ENCODE measurements at places on chromosomes 2 and 18. TPM values are rescaled to one million over a fixed set of nuclear protein-coding genes. Genes with fewer than 3 reads are reported as not detected.

ANKRD30B gene
- not detected for total RNA-seq

TXNDC2 gene
- total RNA-seq: not detected

INHBB gene
- 0.16 TPM for total RNA-seq

VAMP5 gene
- 4.2 TPM for total RNA-seq

SIX3 gene
- total RNA-seq: not detected

CABYR gene
- 8.0 TPM for total RNA-seq

R3HDM1 gene
- 58.9 TPM for total RNA-seq

CD8B2 gene
- not detected for total RNA-seq

RIT2 gene
- total RNA-seq: not detected

CAPN13 gene
- total RNA-seq: 19.0 TPM

MARCHF4 gene
- total RNA-seq: 2.0 TPM

TBR1 gene
- not detected for total RNA-seq

MORN2 gene
- total RNA-seq: 18.2 TPM

NR4A2 gene
- total RNA-seq: 7.9 TPM

IL36RN gene
- 0.13 TPM for total RNA-seq

AFF3 gene
- 7.3 TPM for total RNA-seq

KCNK3 gene
- 1.2 TPM for total RNA-seq

C1GALT1C1L gene
- total RNA-seq: not detected

CDH7 gene
- 6.5 TPM for total RNA-seq

NT5C1B gene
- not detected for total RNA-seq

RPRM gene
- 3.1 TPM for total RNA-seq

CYS1 gene
- total RNA-seq: 2.5 TPM

SPHKAP gene
- 0.07 TPM for total RNA-seq

TMEM178A gene
- total RNA-seq: 28.7 TPM

CLHC1 gene
- total RNA-seq: 33.8 TPM

CRYBA2 gene
- total RNA-seq: 30.1 TPM

ASIC4 gene
- total RNA-seq: 3.4 TPM

PPIL3 gene
- 65.1 TPM for total RNA-seq

SERPINB12 gene
- not detected for total RNA-seq

LINC00305 gene
- total RNA-seq: 1.6 TPM

SCYGR1 gene
- total RNA-seq: not detected

PIAS2 gene
- total RNA-seq: 36.3 TPM

C2orf68 gene
- total RNA-seq: 71.0 TPM

DPP4 gene
- total RNA-seq: 3.3 TPM

CNDP1 gene
- total RNA-seq: 0.29 TPM

IL1B gene
- not detected for total RNA-seq

TANC1 gene
- total RNA-seq: 29.8 TPM

CFC1 gene
- total RNA-seq: 27.7 TPM

LDLRAD4 gene
- 3.4 TPM for total RNA-seq

HTR2B gene
- not detected for total RNA-seq

APOB gene
- total RNA-seq: 22.2 TPM

SSB gene
- total RNA-seq: 139 TPM

MFSD2B gene
- total RNA-seq: 1.2 TPM
